ENCODE measurements at places on chromosomes 5 and 9. TPM values are rescaled to one million over a fixed set of nuclear protein-coding genes. Genes with fewer than 3 reads are reported as not detected.

DNA sequence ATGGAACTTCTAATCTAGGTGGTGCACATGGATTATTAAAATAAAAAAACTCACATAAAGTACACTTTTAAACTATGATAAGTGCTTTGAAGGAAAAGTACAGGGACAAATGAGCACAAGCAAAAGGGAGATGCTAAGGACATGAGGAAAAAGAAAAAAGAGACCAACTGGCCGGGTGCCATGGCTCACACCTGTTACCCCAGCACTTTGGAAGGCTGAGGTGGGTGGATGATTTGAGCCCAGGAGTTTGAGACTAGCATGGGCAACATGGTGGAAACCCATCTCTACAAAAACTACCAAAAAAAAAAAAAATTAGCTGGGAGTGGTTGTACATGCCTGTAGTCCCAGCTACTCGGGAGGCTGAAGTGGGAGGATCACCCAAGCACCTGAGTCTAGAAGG is 67.1 kb downstream of the SH3TC2 start:
- no peak for DNase-seq
- H3K4me3 ChIP-seq = no peak overlapping the region
- no peaks in the 10 kb centered on the region for H3K27me3 ChIP-seq
- H3K36me3 ChIP-seq = no peaks in the 10 kb centered on the region

- H3K36me3 ChIP-seq = no peaks in the 10 kb centered on the region
- no peak for DNase-seq
- no peak overlapping the region for H3K4me3 ChIP-seq
- no peaks in the 10 kb centered on the region for H3K27me3 ChIP-seq
Observed at GRCh38 chr5:58501778-58502417, 10.7 kb downstream of the GAPT start.

The LHX3 gene
- total RNA-seq = not detected

The ZNF608 gene
- total RNA-seq = 50.0 TPM

The IGIP gene
- total RNA-seq = 31.8 TPM
